ENCODE measurements at places on chromosomes 6 and 20.

DNA sequence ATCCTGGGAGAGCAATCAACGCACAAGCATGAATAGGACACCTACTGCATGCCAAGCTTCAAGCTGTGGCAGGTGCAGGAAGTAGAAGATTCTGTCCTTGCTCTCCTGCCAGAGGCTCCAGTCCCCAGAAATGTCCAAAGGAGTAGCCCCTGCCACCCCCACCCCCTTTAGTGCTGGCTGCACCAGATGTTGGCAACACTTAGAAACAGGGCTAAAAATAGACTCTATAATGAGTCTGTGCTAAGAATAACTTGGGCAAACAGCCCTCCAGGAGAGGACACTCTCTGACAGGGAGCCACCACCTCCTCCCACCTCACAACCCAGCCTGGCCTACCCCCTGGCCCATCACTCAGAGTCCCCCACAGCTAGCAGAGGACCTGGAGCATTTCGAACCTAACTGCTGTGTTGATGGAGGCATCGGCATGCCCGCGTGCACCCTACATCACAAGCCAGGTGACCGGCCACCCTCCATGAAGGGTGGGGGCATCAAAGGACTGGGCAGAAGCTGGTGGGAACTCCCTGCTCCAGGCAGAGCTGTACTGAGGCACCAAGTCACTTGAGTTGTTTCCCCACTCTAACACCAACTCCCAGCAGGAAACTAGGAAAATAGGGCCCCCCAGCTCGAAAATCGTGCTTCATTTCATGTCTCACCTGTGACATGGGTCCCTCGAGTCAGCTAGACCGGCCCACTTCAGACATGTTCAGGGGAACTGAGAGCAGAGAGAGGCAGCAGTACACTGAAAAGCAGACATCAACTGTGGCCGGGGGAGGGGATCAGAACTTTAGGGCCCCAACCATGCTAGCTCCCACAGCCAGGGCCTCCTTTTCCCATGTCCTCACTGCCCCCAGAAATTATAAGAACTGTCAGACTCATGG is 18.7 kb downstream of the TFEB start:
- no peak for DNase-seq

GRCh38 chr6:144460327-144461095 is 175.4 kb downstream of the UTRN start:
- DNase-seq, result no peak

- no peak for DNase-seq
Observed at GRCh38 chr6:165167311-165167710, 142.1 kb downstream of the C6orf118 start.

DNA sequence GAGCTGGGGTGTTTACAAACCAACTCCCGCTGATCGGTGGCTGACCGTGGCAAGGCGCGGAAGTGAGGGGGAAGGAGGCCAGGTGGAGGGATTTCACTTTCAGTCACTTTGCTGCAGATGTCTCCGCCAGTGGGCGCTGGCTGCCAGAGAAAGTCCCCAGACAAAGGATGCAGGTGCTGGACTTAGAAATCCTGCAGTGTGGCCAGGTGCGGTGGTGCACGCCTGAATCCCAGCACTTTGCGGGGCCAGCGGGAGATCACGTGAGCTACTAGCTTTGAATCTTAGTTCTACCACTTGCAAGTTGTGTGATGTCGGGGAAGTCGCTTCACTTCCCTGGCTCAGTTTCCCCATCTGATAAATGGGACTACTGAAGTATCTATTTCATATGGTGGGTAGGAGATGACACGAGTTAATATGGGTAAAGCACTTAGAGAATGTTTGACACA is 180.4 kb downstream of the ZNF217 start:
- no peak for DNase-seq

DNA sequence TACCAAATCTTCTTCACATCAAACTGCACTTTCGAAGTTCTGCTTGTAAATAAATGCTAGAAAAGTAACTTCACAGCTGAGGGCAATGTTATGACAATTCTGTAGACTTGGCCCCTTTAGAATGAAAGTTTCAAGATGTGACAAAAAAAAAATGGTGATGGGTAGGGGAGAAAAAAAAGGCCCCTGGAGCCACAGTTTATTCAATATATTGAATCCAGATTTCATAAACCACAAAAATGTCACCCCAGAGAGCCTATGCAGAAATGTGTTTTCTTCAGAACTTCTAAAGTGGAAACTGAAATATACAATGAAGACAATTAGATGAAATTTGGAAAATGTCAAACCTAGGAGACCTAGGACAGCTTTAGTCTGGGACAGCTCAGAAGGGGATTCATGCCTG is 143.1 kb downstream of the EDN3 start:
- DNase-seq, result no peak

DNA sequence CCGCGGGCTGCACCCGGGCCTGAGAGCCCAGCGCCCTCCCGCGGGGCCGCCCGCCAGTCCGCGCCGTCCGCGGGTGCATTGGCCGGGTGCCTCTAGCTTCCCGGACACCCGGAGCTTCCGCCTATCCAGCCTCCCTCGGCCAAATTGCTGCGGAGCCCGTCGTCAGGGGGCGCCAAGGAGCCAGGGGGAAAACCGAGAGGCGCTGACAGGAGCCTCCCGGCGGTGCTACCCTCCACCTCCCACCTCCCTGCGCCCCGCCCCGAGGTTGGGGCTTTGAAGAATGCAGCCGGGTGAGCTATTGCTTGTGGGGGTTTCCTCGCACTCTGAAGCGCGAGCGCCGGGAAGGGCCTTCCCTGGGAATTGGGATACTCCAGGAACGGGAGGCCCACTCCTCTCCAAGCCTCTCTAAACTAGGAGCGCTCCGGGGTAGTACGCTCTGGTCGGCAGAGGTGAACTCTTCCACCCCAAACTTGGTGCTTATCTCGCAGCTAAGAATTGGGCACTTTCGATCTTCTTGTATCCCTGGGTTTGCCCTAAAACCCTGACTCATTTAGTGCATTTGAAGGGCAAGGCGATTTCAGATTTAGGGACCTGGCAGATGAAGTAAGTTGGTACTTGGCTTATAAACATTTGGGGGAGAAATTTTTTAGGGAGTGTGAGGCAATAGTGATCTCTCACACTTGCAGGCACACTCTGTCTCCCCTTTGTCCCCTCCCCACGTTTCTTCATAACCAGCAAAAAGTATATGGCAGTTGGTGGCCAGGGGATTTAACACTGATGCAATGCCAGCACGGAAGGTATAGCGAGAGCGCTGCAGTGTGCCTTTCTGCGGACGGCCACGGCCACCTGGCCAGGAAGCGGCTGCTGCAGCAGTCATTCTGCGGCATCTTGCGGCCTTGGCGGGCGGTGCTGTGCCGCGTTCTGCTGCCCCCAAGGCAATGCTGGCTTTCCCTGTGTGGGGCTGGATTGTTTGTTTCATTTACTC is 556 bp downstream of the BEND6 start:
- peak; percentile 87 for DNase-seq

GRCh38 chr6:170098428-170099170 is 192.3 kb downstream of the DLL1 start:
- peak; percentile 8 for DNase-seq

- DNase-seq, result no peak
Observed at GRCh38 chr6:36722879-36723278, 25.3 kb downstream of the RAB44 start.

- DNase-seq, result no peak
Observed at GRCh38 chr6:137115658-137116057, 57.8 kb downstream of the IL22RA2 start.

DNA sequence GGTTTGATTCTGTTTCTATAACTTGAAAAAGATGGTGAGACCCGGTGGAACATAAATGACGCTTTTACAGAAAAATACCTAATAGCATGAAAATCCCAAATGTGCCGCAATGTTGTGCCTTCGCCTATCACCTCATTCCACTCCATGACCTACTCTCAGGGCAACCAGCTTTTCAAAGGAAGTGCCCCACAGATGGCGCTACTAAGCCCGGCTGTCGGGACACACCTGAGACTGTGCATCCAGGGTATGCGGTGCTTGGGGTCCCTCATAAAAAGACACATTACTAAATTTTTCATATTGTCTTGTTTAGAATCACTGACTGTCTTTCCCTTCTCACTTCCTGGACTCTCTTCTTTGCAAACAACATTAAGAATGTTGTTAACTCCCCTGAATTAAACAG is 145.5 kb upstream of the RPS6KA2 start:
- DNase-seq, result no peak

GRCh38 chr20:37759761-37760209 is 66.0 kb downstream of the CTNNBL1 start:
- no peak for DNase-seq

DNA sequence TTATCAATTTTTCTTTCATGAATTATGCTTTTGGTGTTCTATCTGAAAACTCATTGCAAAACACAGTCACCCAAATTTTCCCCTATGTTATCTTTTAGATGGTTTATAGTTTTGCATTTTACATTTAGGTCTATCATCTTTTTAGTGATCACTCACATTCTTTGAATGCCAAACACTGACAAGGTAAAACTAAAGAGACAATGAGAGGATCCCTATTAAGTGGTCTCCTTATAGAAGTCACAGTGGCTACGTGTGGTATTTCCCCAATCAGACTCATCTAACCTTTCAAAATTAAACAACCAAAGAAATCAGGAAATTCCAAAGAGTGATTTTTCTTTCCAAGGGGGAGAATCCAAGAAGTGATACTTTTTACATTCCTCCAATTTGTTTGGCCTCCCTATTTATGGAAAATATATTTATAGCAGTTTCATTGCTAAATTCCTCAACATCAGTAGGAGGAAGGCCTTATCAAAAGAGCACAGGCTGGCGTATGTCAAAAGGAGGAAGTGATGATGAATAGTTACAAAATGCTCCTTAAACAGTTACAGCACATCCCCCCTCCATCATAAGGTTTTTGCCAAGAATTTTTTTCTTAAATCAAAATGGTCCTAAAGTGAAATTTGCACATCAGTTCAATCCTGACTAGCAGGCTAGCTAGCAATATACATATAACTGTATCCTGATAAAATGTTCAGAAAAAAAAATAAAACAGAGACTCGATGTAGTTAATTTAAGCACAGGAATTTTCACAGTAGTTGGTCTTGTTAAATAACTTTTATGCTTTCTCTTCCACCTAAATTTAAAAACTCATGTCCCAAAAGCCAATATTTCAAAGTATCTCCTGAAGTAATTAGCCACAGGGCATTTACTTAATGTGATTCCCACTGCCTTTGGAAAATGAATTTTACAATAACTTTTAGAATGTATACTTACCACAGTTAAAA is 76.2 kb upstream of the IPCEF1 start:
- DNase-seq, result no peak

GRCh38 chr20:63598479-63599395 is 24.7 kb upstream of the HELZ2 start:
- DNase-seq, result no peak

GRCh38 chr20:62365814-62366369 is 1.2 kb downstream of the LAMA5 start:
- peak; percentile 39 for DNase-seq

- no peak for DNase-seq
Observed at GRCh38 chr20:37352608-37352980, 6.7 kb downstream of the SRC start.

- DNase-seq, result no peak
Observed at GRCh38 chr20:63612276-63612931, 14.5 kb downstream of the GMEB2 start.

DNA sequence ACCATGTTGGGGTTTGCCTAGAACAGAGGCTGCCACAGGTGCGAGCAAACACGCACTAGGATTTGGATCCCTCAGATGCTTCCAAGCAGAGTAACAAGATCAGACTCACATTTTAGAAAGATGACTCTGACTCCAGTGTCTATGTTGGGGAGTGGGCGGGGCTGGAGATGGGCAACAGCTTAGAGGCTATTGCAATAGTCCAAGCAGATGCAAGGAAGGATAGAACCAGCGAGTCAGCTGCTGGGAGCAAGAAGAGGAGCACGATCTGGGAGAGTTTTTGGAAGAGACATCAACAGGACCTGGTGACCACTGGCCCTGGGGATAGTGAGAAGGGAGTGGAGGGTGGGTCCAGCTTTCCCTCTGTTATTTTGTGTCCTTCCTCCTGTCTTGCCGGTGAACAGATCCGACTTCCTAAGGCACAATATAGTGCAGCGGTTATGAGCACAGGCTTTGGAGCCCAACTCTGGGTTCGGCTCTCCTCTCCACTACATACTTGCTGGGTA is 52.7 kb downstream of the FGD2 start:
- DNase-seq, result no peak

DNA sequence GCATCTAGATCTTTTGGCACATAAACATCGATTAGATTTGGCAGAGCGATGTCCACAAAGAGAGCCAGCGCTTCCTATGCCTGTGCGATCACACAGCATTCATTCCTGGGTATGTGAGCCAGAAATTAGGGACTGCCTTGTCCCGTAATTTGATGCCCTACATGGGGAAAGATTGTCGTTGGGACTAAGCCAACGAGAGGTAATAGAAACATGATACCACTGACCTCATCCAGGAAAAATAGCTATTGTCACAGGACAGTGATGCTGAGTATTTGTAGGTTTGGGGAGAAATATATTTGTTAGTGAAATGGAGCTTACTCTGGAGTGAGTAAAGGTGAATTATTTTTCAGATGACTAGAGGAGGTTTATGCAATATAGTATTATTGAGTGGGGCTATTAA is 154.0 kb downstream of the TSHZ2 start:
- DNase-seq, result no peak

DNA sequence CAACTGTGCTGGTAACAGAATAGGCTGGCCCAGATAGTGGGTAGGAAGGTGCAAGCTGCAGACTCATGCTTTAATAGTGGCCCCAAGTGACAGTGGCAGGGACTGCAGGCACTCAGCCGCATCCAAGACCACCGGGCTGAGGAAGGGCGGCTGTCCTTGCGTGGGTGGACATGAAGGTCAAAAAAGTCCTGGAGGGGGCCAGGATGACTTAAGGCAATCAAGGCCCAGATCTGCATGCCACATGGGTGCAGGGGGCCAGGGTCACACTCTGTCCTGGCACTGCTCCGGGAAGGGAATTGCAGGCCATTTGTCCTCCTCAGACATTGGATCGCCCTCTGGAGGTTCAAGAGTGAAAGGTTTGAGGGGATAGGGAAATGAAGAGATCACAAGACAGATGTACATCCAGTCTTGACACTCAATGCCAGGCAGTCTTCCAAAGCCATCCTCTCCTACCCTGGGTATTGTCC is 10.4 kb upstream of the VNN2 start:
- DNase-seq, result peak; percentile 10

GRCh38 chr6:25012657-25013056 is 76.9 kb upstream of the RIPOR2 start:
- DNase-seq, result no peak

DNA sequence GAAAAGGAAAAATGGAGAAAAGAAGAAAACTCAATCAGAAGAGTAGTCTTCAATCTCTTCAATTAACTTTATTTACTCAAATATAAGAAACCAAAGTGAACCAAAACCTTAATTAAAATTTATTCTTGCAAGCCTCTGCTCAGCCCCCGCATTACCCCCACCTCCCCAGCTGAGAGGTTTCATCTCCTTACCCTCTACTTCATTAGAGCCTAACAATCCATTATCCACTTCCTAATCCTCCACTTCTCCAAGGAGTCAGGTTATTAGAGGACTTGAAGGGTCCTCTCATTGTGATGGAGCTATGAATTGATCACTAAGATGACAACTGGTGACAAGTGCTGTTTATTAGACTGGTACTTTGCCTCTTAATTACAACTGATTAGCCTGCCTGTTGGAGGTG is 956.5 kb downstream of the TFAP2A start:
- DNase-seq, result peak; percentile 22

GRCh38 chr6:109793792-109794191 is 102.7 kb downstream of the FIG4 start:
- no peak for DNase-seq

- no peak for DNase-seq
Observed at GRCh38 chr6:32816746-32817204, at the start of gene HLA-DOB. HLA-DOB (minus strand) TSS chr6:32817002; CDS start chr6:32816951, 51 bp downstream.
